Cerebellar cortex (tissue), 1 donor: ENCODE measurements at places on chromosomes 13 and 19.
A peak's percentile ranks its signal among the peaks of the same experiment; 100 is the strongest.

- peak; percentile 69 for DNase-seq
Measured at GRCh38 chr19:12946092-12946721, 545 bp downstream of the RAD23A start.

- peak; percentile 77 for DNase-seq
Measured at GRCh38 chr19:55095260-55096060, 19.8 kb downstream of the EPS8L1 start.

- no peak for DNase-seq
Measured at GRCh38 chr13:75641026-75641425, 4.9 kb downstream of the LMO7 start.

GRCh38 chr13:29292045-29292444, 303.4 kb downstream of the SLC7A1 start:
- no peak for DNase-seq

DNA sequence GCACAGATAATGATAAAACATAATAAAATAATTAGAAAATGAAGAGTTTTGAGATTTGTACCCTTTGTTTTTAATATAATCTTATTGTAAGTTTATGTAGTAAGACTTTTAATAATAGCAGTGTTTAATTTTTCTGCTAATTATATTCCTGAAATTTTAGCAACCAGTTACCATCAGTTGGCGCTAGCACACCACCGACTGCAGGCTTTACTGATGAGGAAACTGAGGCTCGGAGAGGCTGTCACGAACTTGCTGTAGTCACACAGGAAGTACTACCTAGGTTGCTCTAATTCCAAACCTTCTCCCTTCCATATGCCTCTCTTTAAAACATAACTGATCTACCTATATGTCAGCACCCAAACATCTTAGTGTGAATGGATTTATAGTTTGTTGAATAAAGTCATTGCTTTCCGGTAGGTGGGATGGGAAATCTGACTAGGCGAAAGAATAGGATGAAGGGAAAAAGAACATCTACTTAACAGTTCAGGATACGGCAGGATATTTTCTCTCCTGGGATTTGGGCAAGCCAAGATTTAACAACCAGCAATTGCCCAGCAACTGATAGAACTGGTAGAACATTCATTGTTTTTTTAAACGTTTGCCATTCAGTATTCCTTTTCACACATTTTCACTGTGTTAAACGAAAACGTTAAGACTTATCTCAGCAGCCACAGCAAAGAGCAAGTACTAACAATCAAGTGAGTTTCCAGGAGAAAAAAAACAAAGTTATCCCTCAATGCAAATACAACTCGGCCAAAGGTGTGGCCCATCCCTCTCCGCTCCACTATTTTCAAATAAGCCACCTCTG, 822 bp upstream of the RFXAP start:
- DNase-seq = no peak

GRCh38 chr13:38862443-38862842, 128.2 kb downstream of the STOML3 start:
- DNase-seq = no peak

- DNase-seq = peak; percentile 36
Measured at GRCh38 chr19:16836115-16837034, 7.2 kb downstream of the SIN3B start.

DNA sequence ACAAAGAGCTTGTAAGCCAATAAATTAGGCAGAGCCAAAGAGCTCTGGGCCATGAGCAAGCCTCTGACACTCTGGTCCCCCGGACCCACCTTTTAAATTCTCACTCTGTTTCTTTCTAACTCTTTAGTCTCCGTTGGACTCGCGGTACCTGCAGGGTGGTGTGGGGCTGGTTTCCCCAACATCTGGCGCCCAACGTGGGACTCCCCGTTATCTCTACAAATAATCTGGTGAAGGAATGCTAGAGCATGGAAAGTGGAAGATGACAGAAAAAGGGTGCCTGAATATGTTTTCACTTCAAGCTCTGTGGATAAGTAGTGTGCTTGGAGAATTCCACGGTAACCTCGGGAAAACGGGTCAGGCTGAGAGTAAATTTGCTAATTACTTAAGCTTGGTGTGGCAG, 36.5 kb upstream of the CYP2B6 start:
- DNase-seq = no peak

GRCh38 chr13:32647926-32648325, 61.7 kb downstream of the PDS5B start:
- no peak for DNase-seq

GRCh38 chr13:110700641-110701040, 5.3 kb downstream of the CARS2 start:
- DNase-seq = no peak

GRCh38 chr13:60267498-60268202, 103.9 kb upstream of the DIAPH3 start:
- no peak for DNase-seq

DNA sequence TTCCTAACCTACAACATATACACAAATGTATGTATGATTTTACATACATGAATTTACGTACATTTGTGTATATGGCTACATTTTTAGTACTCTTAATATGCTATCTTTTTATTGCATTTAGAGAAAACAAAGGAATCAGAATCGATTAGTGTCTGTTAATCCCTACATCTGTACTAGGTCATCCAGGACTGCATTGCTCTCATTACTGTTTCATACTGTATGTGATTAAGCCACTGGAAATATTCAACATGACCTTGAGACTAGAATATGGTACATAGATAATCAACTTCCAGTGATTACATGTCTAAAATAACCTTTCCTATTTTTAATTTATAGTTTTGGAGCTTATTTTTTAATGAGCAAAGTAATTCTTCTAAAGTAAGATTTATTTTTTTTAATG, 5.3 kb upstream of the MAB21L1 start:
- DNase-seq = peak; percentile 47

- DNase-seq = peak; percentile 71
Measured at GRCh38 chr13:34201050-34201913, 383.3 kb downstream of the RFC3 start.

DNA sequence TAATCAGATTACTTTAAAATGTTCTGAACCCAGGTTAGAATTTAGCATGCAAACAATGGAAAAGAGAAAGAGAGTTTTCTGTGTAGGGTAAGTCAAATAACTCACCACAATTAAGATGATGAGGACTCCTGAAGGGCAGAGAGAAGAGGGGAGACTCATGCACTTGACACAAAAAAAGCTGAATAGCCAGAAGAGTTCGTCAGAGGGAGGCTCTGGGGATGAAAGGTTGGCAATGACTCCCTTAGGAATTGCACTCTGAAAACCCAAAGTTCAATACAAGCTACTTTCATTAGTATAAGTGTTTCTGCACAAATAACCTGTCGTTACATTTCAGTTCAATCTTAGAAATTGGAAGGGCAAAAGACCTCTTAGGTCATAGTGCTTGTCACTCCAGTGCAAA, 434.4 kb upstream of the PCDH9 start:
- no peak for DNase-seq

- no peak for DNase-seq
Measured at GRCh38 chr13:34000955-34001354, 183.0 kb downstream of the RFC3 start.

GRCh38 chr19:4583961-4584669, 24.6 kb upstream of the SEMA6B start:
- no peak for DNase-seq

GRCh38 chr13:44132710-44133109, 240.9 kb upstream of the SERP2 start:
- DNase-seq = no peak

DNA sequence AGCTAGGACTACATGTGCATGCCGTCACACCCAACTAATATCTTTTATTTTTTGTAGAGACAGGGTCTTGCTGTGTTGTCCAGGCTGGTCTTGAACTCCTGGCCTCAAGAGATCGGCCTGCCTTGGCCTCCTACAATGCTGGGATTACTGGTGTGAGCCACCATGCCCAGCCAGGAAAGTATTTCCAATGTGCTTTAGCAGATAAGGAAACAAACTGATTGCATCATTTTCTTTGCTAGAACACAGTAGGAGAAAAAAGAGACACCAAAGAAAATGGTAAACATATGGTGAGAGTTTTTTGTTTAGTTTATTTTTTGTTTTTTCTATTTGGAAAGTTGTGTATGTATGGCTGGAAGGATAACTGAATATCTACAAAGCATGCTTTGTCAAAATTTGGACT, 46.9 kb upstream of the AKAP11 start:
- no peak for DNase-seq

- peak; percentile 23 for DNase-seq
Measured at GRCh38 chr19:46372901-46373490, 26.1 kb downstream of the PPP5C start.

DNA sequence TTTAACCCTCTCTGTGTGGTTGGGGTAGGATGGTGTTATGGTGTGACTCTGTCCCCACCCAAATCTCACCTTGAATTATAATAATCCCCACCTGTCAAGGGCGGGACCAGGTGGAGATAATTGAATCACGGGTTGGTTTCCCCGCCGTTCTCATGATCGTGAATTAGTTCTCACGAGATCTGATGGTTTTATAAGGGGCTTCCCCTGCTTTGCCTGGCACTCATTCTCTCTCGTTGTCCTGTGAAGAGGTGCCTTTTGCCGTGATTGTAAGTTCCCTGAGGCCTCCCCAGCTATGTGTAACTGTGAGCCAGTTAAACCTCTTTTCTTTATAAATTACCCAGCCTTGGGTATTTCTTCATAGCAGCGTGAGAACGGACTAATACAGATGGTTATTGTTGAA, 68.8 kb downstream of the ARHGEF7 start:
- no peak for DNase-seq

DNA sequence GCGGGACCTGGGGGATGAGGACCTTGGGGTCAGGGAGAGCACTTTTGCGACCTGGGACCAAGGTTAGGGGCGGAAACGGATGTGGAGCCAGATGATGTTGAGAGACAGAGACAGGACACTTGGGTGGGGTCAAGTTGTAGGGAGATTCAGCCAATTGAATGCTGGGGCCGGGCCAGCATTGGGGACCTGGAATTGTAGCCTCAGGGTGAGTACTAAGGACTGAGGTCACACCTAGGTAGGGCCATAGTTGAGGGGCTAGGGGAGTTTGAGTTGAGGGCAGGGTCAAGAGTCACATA, 1.2 kb downstream of the ALKBH7 start:
- DNase-seq = no peak

DNA sequence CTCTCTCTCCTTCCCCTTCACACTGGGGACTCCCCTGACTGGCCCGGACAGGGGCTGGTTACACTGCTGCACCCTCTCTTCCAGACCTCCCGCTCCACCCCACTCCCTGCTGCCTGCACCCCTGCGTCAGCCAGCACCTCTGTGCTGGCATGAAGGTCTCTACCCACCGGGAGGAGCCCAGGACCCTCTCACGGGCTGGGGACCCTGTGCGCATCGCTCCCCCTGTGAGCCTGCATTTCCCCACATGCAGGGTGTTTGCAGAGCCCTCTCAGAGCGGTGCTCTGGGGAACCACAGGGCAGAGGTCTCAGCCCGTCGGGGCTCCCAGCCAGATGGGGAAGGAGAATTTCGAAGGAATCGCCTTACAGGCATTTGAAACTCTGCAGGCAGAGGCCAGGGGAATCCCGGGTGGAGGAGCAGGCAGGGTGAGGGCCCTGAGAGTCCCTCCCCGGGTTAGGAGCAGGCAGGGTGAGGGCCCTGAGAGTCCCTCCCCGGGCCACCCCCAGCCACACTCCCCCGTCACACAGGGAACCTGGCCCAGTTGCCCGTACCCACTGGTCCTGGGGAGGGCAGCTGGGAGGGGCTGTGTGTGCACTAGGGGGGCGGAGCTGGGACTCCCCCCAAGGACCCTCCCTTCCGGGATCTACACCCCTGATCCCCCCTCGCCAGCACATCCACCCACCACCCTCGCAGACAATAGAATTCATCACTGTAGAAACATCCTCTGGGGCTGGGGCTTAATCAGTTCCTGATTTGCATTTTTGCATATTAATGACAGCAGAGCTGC, 16.3 kb upstream of the TCF3 start:
- no peak for DNase-seq

DNA sequence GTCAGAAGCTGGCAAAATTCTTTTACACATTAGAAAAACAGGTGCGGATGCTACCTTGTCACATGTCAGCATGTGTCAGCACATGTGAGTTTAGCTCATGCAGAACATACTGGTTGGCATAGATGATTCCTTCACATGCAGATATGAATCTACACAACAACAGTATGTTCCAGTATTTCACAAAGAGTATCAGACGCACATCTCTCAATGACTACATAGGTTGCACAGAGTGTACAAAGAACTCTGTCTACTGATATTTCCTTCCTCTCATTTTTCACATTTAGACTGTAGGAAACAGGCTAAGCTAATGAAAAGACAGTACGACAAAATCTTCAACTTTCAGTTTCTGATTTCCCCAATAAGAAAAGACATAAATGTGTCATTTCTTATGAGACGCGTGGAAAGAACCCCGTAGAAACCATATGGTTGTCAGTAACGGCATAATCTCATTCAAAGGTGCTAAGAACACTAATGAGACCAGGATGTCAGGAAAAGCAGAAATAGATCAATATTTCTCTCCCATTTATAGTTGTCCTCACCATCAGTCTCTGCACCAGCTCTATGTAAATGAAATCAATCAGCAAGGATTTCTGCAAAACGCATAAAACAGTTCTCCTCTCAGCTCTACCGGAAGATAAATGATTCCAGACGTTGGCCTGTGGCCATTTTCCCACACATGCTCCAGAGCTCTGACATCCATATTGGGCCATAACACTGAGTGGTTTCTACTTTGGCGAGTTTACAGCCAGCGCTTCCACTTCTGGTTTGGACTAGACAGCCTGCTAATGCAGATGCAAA, 81.2 kb downstream of the STARD13 start:
- DNase-seq = no peak

GRCh38 chr19:18488403-18488723, 33.5 kb downstream of the ELL start:
- no peak for DNase-seq

GRCh38 chr13:40272776-40273139, 393.7 kb downstream of the FOXO1 start:
- DNase-seq = no peak

- no peak for DNase-seq
Measured at GRCh38 chr19:16458391-16459341, 13.1 kb downstream of the EPS15L1 start.

GRCh38 chr19:12034198-12034597, 1.3 kb downstream of the ZNF433 start:
- DNase-seq = peak; percentile 7
